Uterus (tissue), 4 donors: ENCODE measurements at places on chromosomes 2 and 18. TPM values are rescaled to one million over a fixed set of nuclear protein-coding genes. Genes with fewer than 3 reads are reported as not detected.

GRCh38 chr2:138846216-138846821, 66.1 kb upstream of the NXPH2 start:
- no peak for DNase-seq

- no peak for DNase-seq
Observed at GRCh38 chr2:159600752-159601151, 15.6 kb downstream of the BAZ2B start.

The POTEF gene
- total RNA-seq, result under 0.01 TPM

The RGPD4 gene
- not detected for total RNA-seq

The CIB4 gene
- not detected for total RNA-seq
